Ovary (tissue), 10 donors: ENCODE measurements at places on chromosomes 1 and 21. TPM values are rescaled to one million over a fixed set of nuclear protein-coding genes. Genes with fewer than 3 reads are reported as not detected.

DNA sequence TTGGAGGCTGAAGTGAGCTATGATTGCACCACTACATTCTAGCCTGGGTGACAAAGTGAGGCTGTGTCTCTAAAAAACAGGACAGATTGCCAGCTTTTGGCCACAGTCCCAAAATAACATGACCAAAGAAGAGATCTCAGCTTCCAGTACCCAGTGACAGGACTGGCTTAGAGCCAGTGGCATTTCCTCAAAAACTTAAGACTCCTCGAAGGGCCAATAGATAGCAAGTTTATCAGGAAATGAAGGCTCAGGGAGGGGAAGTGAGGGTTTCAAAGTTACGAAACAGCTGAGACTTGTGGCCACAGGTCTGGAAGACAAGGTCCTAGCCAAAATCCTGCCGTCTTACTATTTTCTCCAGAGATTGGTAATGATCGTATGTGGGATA is 6.3 kb upstream of the TMEM39B start:
- no peak overlapping the region for H3K4me3 ChIP-seq
- no peaks in the 10 kb centered on the region for H3K36me3 ChIP-seq
- H3K27me3 ChIP-seq, result no peaks in the 10 kb centered on the region

DNA sequence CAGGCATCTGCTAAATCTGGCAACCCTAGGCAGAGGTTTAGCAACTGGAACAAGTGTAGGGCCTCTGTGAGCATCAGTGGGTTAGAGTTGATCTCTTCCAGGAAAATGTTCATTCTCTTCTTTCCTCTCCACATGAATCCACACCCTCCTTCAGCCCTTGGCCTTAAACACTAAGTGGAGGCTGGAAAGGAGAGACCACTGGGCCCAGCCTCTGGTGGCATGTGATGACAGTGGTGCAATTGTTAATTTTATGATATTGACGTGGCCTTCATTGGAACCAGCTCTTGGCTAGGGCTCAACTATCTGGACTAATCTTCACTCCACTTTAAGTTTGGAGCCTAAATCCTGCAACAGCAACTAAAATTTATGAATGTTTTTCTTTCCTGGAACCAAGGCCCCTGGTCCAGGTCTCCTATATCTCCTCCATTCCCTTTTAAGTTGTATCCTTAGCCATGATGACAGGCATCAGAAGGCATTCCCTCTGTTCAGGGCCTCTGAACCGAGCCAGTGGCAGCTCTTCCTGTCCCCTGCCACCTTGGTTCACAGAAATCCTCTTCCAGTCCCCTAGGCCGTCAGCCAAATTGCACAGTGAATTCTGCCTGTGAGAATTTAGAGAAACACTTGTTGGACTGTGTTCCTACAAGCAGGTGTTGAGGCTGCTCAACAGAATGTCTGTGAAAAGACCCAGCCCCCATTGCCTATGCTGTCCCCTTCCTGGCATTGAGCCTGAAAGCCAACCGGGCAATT is 132.2 kb downstream of the PSMG1 start:
- H3K36me3 ChIP-seq, result no peaks in the 10 kb centered on the region
- no peaks in the 10 kb centered on the region for H3K27me3 ChIP-seq
- H3K27ac ChIP-seq, result no peak overlapping the region
- no peak for DNase-seq

DNA sequence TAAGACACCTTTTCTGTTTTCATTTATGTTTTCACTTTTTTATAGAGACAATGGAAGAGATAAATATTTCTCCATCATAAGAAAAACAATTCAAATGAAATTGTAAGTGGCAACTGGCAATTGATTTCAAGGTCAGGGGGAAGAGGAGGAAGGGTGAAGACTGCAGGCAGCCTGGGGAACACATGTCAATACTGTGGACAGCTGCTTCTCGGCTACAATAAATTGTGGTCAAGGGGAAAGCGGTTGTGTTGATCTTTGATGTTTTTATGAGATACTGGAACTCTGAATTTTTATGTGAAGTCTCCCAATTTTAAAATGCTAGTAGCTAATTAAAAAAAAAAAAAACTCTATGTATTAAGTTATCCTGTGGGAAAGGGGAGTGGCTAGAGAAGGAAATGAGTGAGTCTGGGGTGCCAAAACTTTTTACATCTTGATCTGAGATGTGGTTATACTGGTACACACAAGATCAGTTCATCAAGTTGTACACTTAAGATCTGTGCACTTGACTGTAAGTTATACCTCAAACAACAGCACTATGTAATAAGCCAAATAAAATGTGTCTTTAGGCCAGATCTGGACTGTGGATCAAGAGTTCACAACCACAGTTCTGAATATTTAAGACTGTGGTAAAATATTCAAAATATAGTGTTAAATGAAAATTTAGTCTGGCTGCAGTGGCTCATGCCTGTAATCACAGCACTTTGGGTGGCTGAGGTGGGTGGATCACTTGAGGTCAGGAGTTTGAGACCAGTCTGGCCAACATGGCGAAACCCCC is 18.0 kb downstream of the SSX2IP start:
- no peaks in the 10 kb centered on the region for H3K4me1 ChIP-seq
- no peaks in the 10 kb centered on the region for H3K27me3 ChIP-seq
- H3K4me3 ChIP-seq, result no peak overlapping the region
- no peak overlapping the region for H3K27ac ChIP-seq
- DNase-seq, result no peak
- H3K36me3 ChIP-seq, result no peaks in the 10 kb centered on the region

GRCh38 chr1:223776826-223777454 is 64.6 kb downstream of the CAPN2 start:
- H3K4me3 ChIP-seq, result no peak overlapping the region
- no peak for DNase-seq
- H3K4me1 ChIP-seq, result peaks cover 3% of the 10 kb centered on the region
- H3K36me3 ChIP-seq, result no peaks in the 10 kb centered on the region

Gene RAB29
- 10.1 TPM for total RNA-seq

Gene GAS5
- 1,075 TPM for total RNA-seq
